ENCODE measurements at places on chromosomes 7 and 10.
A peak's percentile ranks its signal among the peaks of the same experiment; 100 is the strongest.

DNA sequence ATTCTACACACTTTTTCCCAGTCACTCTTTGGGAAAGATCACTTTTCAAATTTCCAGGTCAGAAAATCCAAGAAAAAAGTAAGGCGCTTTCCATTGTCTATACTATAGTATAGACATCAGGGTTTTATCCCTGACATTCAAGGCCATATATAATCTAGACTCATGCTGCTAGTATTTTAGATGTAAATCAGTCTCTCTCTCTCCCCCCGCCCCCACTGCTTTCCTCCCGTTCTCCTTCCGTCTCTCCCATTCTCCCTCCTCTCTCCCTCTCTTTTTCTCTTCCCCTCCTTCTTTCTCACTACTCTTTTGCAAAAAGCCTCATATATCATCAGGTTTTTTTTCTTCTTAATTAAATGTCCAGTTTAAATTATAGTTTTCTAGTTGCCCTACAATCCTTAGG lies 154.8 kb downstream of the PHF14 start:
- DNase-seq = no peak

DNA sequence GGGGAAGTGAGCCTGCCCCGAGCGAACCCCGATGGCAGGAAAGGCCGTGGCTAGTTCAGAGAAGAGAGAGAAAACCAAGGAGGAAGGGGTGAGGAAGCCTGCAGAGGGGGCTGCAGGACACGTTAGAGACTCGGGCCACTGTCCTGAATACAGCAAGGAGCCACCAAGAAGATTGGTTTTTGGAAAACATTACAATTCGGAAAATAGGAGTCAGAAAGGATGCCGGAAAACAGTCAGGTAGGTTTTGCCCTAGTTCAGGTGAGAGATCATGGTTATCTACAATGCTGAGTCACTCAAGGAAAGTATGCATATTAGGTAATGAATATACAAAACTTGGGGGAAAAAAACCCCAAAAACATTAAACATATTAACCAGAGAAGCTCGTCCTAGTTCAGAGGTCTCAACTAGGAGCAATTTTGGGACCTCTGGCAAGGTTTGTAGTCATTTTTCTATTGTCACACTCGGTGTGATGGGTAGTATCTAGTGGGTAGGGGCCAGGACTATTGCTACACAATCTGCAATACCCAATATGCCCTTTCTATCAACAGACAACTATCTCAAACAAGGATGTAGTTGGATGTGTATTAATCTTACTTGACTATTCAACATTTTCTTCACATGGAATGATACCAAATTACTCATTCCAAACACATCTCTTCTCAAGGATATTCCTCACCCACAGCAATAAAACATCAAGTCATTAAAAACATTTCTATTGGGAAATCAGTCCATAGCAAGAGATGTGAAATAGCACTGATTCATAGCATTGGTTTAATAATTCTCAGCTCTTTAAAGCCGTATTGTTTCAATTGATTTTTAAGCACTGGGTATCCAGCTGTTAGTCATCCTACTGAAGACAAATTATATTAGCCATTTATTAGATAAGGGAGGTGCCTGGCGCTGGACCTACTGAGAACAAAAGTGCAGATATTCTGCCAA lies 74.4 kb upstream of the RSU1 start:
- DNase-seq = peak; percentile 43

- no peak for DNase-seq
Measured at GRCh38 chr7:22123139-22123538, 177.4 kb upstream of the CDCA7L start.

GRCh38 chr10:43252166-43252782 lies 14.6 kb downstream of the RASGEF1A start:
- no peak for DNase-seq

DNA sequence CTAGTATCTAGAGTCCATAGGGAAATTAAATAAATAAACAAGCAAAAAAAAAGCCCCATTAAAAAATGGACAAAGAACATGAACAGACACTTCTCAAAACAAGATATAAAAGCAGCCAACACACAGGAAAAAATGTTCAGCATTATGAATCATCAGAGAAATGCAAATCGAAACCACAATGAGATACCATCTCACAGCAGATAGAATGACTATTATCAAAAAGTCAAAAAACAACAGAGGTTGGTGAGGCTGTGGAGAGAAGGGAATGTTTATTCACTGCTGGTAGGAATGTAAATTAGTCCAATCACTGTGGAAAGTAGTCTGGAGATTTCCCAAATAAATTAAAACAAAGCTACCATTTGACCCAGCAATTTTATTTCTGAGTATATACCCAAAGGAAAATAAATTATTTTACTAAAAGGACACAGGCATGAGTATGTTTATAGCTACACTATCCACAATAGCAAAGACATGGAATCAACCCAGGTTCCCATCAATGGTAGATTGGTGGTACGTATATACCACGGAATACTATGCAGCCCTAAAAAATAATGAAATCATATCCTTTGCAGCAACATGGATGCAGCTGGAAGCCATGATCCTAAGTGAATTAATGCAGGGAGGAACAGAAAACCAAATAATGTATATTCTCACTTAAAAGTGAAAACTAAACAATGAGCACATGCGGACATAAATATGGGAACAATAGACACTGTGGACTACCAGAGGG lies 366.5 kb upstream of the SEMA3C start:
- DNase-seq = no peak

GRCh38 chr7:102424129-102424551 lies 9.2 kb upstream of the ORAI2 start:
- DNase-seq = no peak

- peak; percentile 7 for DNase-seq
Measured at GRCh38 chr7:473870-474604, 45.6 kb downstream of the PDGFA start.

GRCh38 chr7:41570766-41571165 lies 132.1 kb downstream of the INHBA start:
- DNase-seq = no peak

GRCh38 chr10:22976534-22976933 lies 48.7 kb downstream of the ARMC3 start:
- DNase-seq = no peak

DNA sequence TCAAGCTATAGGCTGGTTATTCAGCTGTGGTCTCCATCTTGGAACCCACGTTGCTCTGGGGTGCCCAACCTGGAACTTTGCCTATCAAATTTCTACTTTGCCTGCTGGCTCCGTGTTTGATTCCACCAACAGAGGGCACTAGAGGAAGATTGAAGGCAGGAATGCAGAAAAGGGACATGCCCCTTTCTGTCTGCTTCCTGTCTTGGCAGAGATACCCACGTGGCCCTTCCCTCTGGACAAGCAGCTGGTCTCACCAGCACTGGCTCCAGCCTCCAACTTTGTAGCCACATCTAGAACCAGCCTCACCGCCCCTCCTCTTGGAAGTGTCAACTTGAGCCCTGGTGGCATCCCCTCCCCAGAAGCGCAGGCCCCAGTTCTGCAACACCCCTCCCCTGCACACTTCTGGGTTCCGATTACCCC lies 52.1 kb upstream of the ZNF438 start:
- peak; percentile 73 for DNase-seq

GRCh38 chr7:36719083-36719632 lies 5.1 kb downstream of the AOAH start:
- no peak for DNase-seq

DNA sequence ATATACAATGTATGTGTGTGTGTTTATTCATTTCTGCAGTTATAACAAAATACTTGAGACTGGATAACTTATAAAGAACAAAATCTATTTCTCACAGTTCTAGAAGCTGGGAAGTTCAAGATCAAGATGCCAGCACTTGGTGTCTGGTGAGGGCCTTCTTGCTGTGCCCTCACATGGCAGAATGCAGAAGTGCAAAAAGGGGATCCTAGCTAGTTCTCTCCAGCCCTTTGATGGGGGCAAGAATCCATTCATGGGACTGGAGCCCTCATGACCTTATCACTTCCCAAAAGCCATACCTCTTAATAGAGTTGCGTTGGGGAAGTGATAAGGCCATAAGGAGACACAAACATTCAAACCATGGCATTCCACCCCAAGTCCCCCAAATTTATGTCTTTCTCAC lies 8.4 kb downstream of the GRB10 start:
- DNase-seq = no peak
